ENCODE measurements at places on chromosomes 2 and 18. TPM values are rescaled to one million over a fixed set of nuclear protein-coding genes. Genes with fewer than 3 reads are reported as not detected.

GRCh38 chr18:48975120-48975816 lies 24.5 kb upstream of the SMAD7 start:
- no peak for DNase-seq

DNA sequence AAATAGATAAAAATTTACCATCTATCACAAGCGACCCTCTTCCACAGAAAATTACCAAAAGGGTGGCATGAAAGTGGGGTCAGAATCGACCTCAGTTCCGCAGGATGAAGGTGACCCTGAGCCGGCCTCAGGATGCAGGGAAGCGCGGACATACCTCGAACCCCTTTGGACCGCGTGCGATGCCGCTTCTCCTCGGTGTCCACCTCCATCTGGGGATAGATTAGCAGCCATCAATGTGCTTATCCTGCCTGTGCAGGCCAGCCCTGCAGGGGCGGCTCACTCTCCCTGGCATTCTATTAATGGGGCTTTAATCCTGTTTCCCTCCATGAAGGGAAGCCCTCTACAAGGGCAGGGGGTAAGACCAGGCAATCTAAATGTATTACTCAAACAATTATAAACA lies 235.3 kb upstream of the PXDN start:
- DNase-seq = no peak

DNA sequence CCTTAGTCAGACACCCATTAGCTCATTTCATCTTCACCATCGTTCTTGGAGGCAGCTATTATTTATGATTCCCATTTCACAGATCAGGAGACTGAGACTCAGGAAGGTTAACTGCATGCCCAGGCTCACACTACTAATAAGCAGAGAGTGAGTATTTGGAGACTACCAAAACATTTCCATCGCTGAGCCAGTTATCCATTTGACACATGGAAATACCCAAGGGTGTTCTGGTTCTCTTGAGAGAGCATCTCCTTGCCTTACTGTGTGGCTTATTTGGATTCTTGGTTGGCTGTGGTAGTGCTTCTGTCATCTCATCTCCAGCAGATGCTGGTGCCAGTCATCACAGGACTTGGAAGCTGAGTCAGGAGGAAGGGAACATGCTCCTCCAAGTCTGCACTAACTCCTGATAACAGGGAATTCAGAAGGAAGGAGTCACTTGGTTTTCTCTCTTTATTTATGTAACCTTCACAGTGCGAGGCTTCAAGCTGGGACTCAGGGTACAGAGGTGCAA lies 55.2 kb downstream of the RASGRP3 start:
- no peak for DNase-seq

DNA sequence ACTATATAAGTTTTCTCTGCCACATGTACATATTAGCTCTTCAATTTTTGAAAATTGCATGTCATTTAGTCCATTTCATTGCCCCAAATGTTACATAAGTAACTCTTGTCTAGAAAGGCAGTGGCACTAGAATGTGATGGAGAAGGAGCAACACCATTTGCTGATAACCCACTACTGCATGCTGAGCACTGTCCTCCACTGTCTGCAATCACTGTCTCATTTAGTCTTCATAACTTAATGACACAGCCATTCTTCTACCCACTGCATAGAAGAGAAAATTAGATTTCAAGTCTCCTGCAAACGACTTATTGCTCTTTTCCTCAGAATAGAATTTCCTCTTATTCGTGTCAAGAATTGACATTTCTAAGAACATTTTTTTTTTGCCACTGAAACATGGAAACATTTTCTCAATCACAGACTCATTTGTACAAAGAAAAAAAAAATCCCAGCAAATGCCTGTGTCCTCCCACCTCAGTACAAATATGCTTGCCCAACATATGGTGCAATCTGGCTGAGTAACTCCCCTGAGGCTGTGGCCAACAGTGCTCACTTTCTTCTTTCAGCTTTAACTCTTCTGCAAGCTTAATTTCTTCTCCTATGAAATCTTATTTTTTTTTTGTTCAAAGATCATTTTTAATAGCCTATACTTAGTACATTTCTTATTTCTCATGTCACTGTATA lies 768.6 kb upstream of the HS6ST1 start:
- no peak for DNase-seq

TM4SF20 gene
- total RNA-seq = 0.36 TPM

ASXL3 gene
- not detected for total RNA-seq

All from HT-29 (cell line).